Large intestine (tissue), 12 donors: ENCODE measurements at places on chromosomes 13 and 19. TPM values are rescaled to one million over a fixed set of nuclear protein-coding genes. Genes with fewer than 3 reads are reported as not detected.

DNA sequence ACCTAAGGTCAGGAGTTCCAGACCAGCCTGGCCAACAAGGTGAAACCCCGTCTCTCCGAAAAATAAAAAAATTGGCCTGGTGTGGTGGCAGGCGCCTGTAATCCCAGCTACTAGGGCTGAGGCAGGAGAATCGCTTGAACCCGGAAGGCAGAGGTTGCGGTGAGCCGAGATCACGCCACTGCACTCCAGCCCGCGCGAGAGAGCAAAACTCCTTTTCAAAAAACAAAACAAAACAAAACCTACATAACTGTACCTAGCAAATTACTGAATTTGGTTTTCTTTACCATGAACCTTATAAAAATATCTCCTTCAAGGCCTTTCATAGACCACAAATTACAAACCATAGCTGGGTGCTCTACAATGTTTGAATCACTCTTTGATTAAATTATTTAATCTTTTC lies 760 bp downstream of the ZNF91 start:
- H3K4me1 ChIP-seq, result peaks cover 14% of the 10 kb centered on the region
- H3K27me3 ChIP-seq, result no peaks in the 10 kb centered on the region
- peak overlapping the region; percentile 97 for H3K27ac ChIP-seq
- DNase-seq, result peak; percentile 60
- H3K4me3 ChIP-seq, result peak overlapping the region; percentile 92

GRCh38 chr13:34678154-34678553 lies 263.9 kb upstream of the NBEA start:
- H3K4me3 ChIP-seq, result no peak overlapping the region
- H3K27ac ChIP-seq, result no peak overlapping the region
- no peaks in the 10 kb centered on the region for H3K27me3 ChIP-seq

- no peaks in the 10 kb centered on the region for H3K36me3 ChIP-seq
- no peaks in the 10 kb centered on the region for H3K27me3 ChIP-seq
- no peaks in the 10 kb centered on the region for H3K4me1 ChIP-seq
- H3K4me3 ChIP-seq, result no peak overlapping the region
- DNase-seq, result no peak
- H3K27ac ChIP-seq, result no peak overlapping the region
These were observed 262.7 kb upstream of the KLHL1 start for GRCh38 chr13:70370924-70371323.

DNA sequence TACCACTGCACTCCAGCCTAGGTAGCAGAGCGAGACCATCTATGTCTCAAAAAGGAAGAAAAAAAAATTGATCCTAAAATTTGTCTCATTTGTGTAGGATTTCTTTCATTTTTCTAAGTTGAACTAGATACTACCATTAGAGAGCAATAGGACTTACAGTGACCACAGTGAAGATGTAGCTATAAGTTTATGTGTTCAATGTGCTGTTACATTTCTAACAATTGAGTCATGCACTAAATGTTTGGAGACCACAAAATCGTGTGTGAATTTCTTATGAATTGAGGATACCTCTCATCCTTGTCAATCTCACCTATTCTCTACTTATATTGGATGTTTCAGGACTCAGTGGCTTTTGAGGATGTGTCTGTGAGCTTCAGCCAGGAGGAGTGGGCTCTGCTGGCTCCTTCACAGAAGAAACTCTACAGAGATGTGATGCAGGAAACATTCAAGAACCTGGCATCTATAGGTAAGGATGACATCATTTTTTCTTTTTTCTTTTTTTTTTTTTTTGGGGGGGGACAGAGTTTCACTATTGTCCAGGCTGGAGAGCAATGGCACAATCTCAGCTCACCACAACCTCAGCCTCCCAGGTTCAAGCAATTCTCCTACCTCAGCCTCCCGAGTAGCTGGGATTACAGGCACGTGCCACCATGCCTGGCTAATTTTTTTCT lies 12.8 kb downstream of the ZNF791 start:
- DNase-seq, result no peak
- H3K4me1 ChIP-seq, result no peaks in the 10 kb centered on the region
- H3K27me3 ChIP-seq, result no peaks in the 10 kb centered on the region
- H3K36me3 ChIP-seq, result peaks cover 44% of the 10 kb centered on the region
- H3K4me3 ChIP-seq, result no peak overlapping the region

DNA sequence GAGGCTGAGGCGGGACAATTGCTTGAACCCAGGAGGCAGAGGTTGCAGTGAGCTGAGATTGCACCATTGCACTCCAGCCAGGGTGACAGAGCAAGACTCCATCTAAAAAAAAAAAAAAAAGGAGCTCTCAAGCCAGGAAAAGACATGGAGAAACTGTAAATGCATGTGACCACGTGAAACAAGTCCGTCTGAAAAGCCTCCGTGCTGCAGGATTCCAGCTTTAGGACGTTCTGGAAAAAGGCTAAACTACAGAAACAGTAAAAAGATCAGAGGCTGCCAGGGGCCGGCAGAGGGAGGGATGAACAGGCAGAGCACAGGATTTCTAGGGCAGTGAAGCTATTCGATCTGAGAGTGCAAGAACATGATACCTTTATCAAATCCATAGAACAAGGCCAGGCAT lies 40.7 kb upstream of the NDUFS7 start:
- H3K27ac ChIP-seq, result no peak overlapping the region
- no peak overlapping the region for H3K4me3 ChIP-seq
- DNase-seq, result no peak

DNA sequence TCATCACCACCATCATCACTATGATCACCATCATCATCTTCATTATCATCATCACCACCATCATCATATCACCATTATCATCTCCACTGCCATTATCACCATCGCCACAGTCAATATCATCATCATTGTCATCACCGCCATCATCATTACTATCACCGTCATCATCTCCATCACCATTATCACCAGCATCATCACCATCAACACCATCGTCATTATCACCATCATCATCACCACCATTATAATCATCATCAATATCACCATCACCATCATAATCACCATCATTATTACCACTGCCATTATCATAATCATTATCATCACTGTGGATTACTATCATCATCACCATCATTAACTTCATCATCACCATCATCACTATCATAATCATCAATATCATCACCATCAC lies 17.3 kb upstream of the ARHGEF18 start:
- no peak overlapping the region for H3K27ac ChIP-seq
- no peak overlapping the region for H3K4me3 ChIP-seq
- H3K4me1 ChIP-seq, result no peaks in the 10 kb centered on the region
- no peak for DNase-seq
- H3K27me3 ChIP-seq, result no peaks in the 10 kb centered on the region

Gene CABP5
- not detected for polyA plus RNA-seq

Gene TPTE2
- 0.06 TPM for polyA plus RNA-seq
